ENCODE measurements at places on chromosomes 4 and X.

DNA sequence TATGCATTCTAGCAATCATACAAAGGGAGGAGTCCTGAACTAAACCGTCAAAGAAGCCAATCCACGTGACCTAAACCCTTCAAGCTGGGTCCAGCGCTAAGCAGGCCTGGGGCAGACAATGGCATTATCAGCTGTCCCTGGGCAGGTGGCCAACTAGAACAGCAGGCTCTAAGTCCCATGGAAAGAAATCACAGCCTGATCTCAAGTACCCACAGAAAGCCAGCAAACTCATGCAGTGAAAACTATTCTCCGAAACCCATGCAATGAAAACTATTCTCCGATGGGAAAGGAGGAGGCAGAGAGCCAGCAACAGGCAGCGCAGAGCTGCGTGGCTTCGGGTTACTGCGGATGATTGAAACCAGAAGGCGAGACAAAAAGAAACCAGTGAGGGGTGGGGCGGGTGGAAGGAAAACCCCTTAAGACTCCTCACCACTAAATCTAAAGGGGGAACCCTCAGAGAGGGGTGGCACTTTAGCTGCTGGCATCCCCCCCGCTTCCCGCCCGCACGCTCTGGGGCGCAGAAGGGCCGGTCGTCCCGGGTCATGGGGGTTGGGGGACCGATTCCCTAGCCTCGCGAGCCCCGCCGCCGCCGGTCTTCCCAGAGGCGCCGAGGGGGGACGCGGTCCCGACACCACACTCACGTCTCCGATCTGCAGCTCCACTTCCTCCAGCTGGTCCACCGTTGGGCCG, 567 bp downstream of the C4orf46 start:
- DNase-seq: peak; percentile 81

- no peak for DNase-seq
Observed at GRCh38 chr4:125070861-125071260, 243.9 kb upstream of the FAT4 start.

GRCh38 chr4:153901220-153901619, 112.3 kb upstream of the SFRP2 start:
- DNase-seq: no peak

DNA sequence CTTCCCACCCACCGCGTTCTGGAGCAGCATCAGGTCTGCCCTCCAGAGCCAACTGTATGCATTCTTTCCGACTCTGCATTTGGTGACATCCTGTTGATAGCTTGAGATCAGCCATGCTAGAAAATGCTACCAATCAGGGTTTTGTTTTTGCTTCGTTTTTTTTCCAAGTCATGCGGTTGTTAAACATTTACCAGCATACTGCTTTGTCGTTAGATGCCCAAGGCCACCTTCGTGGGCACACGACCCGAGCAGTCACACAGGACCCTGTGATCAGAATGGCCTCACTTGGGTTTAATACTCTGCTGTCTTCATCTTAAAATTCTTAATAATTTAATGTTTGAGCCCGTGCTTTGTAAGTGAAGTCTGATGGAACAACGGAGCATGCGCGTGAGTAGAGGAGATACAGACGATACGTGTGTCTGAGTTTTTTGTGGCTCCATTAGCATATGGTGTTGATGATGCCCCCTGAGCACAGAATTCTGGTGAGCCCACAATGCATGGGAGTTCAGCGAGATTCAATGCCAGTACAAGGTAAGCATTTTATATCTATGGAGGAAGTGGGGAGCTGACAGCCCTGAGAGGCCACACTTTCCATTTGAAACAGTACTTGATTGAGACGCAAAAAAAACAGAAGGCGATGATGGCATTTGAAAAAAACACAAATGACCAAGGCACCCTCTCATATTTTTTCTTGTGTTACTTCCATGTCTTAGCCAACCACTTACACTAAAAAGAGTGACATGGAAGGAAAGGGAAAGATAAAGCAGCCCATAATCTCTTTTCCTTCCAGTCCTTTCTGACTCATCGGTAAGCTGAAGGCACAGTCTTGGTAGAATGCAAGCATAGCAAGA, 323.6 kb downstream of the BCOR start:
- no peak for DNase-seq

- peak; percentile 68 for DNase-seq
Observed at GRCh38 chrX:10189317-10190268, 32.8 kb downstream of the CLCN4 start.

DNA sequence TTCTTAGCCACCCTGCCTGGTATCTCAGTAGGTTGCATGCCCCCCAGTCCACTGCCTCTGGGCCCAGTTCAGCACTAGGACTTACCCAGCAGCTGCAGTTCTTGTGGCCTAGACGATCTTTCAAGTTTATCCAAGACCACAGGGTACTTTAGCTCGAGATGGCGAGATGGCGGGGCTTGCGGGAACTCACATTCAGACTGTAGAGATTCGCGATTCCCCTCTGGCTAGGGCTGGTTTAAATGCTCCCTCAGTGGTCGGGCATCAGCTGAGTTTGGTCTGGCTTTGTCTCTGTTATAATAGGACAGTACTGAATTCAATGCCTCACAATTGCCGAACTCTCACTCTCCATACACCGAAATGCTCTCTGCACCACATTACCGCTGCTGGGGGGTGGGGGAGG, 18.4 kb upstream of the RFC1 start:
- DNase-seq: no peak

- no peak for DNase-seq
Observed at GRCh38 chr4:33218238-33218637, 2498.1 kb downstream of the PCDH7 start.

- peak; percentile 91 for DNase-seq
Observed at GRCh38 chr4:54233277-54233696, 4.2 kb downstream of the PDGFRA start.

GRCh38 chr4:41990365-41991111, at the start of gene SLC30A9:
SLC30A9 (plus strand) TSS chr4:41990530; CDS start chr4:41990652, 122 bp downstream.
- peak; percentile 94 for DNase-seq

GRCh38 chr4:185919107-185919506, 107.1 kb upstream of the SORBS2 start:
- DNase-seq: no peak

GRCh38 chrX:22690116-22690515, 309.6 kb upstream of the DDX53 start:
- DNase-seq: peak; percentile 7

Data from left ventricle myocardium superior (tissue), 1 donor.